ENCODE measurements at places on chromosomes 16 and 17.

DNA sequence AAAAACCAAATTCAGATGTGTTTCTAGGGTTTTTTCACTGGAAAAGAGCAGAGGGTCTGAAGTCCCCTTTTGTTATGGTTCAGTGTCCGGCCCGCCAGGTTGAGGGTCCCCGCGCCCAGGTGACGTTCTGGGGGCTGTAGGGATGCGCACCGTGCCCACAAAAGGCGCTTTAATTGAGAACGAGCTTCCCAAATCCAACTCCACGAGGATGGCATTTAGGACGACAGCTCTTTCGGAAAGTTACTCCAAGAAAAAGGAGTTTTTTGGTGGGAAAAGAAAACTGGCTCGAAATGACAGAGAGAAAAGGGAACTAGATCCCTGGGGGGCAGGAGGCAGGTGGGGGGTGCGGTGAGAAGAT lies 15.9 kb upstream of the ZFHX3 start:
- DNase-seq, result no peak

DNA sequence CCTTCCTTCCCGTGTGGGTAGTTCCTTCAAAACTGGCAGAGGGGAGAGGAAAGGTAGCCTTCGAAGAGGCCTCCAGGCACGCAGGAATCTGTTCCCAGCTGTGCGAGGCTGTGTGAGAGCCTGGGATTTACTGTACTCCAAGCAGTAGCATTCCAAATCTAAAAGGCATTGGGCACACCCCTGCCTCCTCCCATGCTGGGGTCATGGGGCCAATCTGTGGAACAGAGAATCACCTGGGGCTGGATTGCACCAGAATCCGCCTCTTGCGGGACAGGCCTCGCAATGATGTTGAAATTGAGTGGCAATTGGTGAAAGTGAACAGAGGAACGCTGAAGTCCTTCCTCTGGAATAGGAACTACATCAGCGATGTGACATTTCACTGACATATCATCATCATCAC lies 72.5 kb upstream of the IRX3 start:
- DNase-seq, result peak; percentile 13

- DNase-seq, result no peak
Measured at GRCh38 chr16:56350491-56351405, 74.6 kb downstream of the AMFR start.

DNA sequence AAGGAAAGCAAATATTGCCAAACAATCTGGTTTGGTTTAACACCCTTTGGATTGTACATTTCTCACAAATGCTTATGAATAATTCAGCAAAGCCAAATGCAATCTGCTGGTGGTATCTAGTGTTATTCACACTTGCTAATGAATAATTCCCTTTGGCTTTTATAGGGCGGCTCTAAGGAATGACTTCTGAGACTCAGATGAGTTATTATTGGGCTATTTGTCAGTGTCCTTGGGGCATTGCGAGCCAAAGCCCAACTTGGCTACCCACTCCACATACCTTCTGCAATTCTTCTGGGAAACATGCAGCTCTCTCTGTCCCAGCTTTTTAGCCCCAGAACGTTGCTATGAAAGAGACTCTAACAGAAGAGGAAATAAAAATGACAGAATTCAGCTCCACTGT lies 41.1 kb downstream of the FTO start:
- peak; percentile 60 for DNase-seq

DNA sequence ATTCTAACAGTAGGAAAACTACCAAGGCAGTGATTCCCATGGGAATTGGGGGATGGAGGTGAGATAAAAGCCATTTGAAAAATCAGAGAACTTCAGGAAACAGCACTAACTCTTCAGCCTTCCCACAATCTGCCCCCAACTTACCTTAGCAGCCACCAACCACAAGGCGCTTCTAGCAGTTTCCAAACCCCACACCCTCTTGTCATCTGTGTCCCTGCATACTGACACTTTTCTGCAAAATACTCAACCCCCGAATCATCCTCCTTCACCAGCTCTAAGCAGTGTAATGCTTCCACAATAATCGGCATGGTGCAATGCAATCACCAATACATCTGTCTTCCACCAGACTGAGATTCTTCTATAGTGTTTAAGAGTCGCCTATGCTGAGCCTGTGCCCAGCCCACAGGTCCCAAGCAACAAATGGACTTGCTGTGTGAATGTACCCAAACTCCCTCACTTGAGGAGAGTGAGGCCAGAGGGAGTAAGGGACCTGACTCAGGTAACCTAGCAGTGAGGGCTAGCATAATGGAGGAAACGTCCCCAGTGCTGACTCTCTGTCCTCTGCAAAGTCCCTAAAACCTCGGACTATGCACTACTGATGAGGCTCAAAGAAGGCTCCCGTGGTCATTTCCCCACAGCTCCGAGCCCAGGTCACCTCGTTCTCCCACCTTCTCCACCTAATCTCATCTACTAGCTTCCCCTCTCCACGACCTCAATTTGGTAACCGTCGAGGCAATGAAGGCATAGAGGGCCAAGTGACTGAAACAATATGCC lies 943 bp downstream of the DYNC1LI2 start:
- DNase-seq, result no peak

All from MCF 10A (cell line).